Stimulated activated CD8-positive, alpha-beta memory T cell treated with anti-CD3 and anti-CD28 coated beads, Interleukin-4, amount 100 ng/mL, for 1 hour (primary cell): ENCODE measurements at places on chromosomes 12 and 14.

GRCh38 chr12:81843599-81843998, 84.4 kb upstream of the PPFIA2 start:
- DNase-seq = no peak

DNA sequence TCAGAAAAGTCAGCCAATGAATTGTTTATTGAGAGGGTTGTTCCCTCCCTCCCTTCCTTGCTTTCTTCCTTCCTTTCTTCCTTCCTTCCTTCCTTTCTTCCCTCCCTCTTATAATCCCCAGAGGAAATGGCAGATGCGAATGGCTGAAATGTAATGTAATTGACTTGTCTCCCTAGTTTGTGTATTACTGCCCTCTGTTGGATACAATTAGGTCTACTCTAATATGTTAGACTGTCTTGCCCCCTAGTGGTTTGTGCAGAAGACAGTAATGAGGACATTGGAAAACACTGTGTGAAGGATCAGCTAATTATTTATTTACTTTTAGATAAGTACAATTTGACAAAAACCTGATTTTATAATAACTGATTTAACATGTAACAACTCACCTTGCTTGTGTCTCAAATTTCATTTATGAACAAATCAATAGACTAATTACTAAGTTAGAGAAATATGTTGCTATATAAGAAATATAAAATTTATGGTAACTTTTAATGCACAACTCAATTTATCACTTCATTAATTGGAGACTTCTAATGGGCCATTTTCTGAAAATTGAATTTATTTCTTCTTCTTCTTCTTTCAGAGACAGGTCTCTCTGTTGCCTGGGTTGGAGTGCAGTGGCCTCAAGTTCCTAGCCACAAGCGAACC, 229.8 kb upstream of the LRIG3 start:
- no peak for DNase-seq

DNA sequence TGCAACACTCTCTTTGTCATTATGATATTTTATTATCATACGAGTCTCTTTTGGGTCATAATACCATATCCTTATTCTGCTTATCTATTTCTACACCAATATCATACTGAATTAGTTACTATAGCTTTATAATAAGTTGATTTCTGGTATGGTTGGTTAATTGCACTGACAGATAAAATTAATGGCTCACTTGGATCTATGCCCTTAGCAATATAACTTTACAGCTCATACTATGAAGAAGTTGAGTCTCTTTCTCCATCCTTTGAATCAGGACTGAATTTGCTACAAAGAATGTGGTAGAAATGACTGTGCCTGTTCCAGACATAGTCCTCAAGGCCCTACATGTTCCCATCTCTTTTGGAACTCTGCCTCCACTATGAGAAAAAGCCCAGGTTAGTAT, 139.7 kb upstream of the DYRK2 start:
- DNase-seq = no peak

DNA sequence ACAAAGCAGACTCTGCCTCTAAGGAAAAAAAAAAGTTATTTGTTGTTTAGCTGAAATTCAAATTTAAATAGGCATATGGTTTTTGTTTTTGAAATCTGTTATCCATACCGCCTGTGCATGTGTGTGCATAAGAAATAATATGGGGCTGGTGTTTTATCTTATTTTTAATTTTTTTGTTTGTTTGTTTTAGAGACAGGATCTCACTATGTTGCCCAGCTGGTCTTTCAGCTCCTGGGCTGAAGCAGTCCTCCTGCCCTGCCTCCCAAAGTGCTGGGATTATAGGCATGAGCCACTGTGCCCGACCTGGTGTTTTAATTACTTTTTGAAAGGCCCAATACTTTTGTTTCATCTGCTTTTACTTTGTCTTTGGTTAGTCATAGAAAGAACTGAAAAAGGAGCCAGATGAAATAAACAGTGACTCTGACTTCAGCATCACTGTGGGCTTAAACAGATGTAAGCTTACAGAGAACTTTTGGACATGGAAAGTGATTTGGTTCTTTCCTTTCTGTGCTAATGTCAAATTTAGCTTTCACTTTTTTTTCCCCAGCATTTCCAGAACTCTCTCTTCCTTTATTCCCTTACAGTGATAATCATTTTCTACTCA, 37.2 kb downstream of the SUPT16H start:
- DNase-seq = no peak

DNA sequence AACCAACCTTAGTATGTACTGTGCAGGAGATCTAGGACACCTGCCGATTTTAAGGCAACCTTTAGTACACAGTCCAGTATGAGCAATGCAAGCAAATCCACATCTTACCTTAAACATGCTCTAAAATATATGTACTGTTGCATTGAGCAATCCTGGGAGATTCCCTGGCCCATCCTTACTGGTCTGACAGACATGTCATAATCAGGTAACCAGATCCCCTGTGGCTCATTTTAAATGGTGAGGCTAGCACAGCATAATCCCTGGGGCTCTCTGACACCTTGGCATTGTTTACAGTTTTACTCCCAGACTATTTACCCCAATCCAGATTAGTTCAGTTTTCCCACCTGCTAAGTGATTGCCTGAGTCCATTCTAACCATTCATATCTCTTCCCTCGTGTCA, 15.1 kb downstream of the BMAL2 start:
- no peak for DNase-seq

GRCh38 chr12:1993341-1993740, 10.9 kb downstream of the DCP1B start:
- DNase-seq = no peak

DNA sequence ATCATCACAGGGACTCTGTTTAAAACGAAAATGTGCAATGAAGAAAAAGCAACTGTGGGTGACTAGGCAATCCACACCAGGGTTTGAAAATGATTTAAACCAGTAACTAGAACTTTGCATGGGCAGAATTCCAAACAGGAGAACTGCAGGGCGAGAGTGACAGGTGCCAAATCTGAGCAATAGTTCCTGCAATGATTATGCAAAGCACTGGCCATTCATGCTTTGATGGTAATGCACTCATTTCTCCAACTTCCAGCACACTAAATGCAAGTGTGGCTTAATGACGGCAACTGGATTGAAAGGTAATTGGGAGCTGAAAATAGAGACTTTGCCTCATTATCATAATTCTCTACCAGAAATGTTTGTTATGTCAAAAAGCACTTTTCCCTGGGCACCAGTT, 140.5 kb upstream of the TMCC3 start:
- DNase-seq = no peak

GRCh38 chr12:113748707-113749432, 217.3 kb downstream of the RBM19 start:
- DNase-seq = no peak

DNA sequence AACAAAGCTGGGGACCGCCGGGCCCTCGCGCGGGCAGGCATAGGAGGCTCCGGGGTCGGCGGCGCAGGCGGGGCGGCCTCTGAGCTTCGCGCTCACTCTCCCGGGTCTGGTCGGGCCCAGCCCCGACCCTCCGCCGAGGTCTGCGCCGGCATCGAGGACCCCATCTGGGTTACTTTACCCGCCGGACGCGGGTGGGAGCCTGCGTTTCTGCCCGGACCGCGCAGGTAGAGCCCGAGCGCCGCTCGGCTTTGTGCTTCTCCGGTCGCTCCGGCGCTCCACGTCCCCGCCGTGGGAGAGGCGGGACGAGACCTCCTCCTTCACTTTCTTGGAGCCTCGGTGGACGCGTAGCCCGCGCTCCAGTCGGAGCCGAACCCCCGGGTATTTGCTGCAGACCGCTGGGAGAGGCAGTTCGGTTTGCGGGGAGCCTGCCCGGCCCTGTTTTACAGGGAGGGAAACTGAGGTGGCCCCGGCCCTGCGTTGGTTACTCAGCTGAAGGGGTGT, 63.2 kb downstream of the FBXL14 start:
- DNase-seq = no peak

DNA sequence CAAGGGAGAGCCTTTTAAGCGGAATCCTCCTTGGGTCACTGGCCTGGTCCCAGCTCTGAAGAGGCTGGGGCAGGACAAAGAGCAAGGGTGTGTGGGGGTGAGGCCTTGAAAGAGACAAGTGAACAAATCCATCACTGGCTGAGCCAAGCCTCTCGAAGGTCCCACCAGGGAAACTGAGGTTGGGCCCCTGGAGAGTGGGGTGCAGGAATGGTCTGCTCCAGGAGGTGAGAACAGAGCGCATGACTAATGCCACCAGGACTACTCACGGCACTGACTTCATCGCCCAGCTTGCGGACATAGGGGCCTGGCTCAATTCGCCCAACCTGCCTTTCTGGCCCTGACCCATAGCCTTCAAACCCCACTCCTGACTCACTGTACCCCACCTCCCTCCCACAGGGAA, 19.2 kb upstream of the DEGS2 start:
- no peak for DNase-seq

DNA sequence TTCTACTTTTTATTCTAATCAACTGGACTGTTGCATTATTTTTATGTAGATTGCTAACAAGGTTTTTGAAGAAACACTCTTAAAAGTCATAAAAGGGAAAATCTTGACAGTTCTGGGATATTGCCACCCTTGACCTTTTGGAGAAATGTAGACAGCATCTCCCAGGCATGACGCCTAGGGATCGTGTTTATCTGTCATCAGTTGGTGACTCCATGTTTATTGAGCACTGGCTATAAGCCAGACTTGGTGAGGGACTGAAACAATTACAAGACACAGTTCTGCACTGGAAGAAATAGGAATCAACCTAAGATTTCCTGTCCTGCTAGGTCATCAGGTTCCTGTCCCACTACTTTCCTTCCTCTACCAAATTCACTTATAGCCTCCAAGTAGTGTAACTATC, 34.5 kb downstream of the HMGA2 start:
- DNase-seq = no peak

DNA sequence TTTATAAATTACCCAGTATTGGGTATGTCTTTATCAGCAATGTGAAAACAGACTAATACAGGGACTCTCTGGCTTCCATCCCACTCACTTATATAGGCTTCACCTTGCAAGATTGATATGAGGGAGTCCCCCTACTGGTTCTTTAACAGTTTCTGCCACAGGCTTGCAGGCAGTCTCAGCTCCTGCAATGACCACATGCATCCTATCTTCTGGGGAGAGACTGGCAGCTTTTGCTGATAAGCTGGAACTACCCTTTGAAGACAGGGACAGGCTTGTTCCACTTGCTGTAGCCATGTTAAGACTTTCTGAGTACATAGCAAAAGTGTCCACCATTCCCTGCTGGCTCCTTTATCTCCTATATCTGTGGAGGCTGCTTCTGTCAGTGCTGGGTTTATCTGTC, 531.7 kb upstream of the FLRT2 start:
- DNase-seq = no peak

GRCh38 chr12:43044241-43044640, 454.7 kb upstream of the PRICKLE1 start:
- DNase-seq = no peak

- no peak for DNase-seq
These were observed 49.7 kb upstream of the TRAF3 start for GRCh38 chr14:102727336-102728095.

- DNase-seq = no peak
These were observed 18.1 kb upstream of the SPPL3 start for GRCh38 chr12:120922279-120922678.

DNA sequence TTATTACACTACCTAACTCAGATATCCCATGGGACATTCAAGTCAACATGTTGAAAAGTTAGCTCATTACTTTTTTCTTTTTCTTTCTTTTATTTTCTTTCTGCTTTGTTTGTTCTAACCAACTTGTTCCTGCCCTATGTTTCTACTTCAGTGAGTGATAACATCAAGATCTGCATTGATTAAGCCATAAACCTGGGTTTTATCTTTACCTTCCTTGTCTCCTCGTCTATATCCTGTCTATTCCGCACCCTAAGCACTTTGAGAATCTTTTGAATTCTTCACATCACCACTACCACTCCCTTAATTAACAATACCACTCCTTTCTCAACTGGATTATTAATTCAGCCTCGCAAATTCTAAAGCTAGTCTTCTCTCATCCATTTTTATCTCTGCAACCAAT, 81.9 kb upstream of the AVPR1A start:
- DNase-seq = no peak

GRCh38 chr12:19273482-19274330, 144.2 kb downstream of the PLEKHA5 start:
- DNase-seq = peak; percentile 22

GRCh38 chr12:109331301-109331952, 16.3 kb upstream of the MYO1H start:
- DNase-seq = no peak

- DNase-seq = no peak
These were observed 3.1 kb downstream of the LRFN5 start for GRCh38 chr14:41609704-41610183.

GRCh38 chr14:36426836-36427235, 93.2 kb downstream of the NKX2-1 start:
- no peak for DNase-seq

DNA sequence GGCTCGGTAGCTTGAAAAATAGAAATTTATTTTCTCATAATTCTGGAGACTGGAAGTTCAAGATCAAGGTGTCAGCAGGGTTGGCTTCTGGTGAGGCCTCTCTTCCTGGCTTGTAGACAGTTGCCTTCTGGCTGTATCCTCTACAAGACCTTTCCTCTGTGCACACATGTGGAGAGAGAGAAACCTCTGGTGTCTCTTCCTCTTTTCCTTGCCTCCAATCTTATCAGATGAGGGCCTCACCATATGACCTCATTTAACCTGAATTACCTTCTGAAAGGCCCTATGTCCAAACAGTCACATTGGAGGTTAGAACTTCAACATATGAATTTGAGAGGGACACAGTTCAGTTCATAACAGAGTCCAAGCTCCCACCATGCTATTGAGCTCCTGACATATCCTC, 166.4 kb downstream of the TTC8 start:
- no peak for DNase-seq

- no peak for DNase-seq
These were observed 169.4 kb downstream of the KIF26A start for GRCh38 chr14:104307627-104308401.

GRCh38 chr12:105922670-105923102, 216.1 kb downstream of the NUAK1 start:
- DNase-seq = no peak

DNA sequence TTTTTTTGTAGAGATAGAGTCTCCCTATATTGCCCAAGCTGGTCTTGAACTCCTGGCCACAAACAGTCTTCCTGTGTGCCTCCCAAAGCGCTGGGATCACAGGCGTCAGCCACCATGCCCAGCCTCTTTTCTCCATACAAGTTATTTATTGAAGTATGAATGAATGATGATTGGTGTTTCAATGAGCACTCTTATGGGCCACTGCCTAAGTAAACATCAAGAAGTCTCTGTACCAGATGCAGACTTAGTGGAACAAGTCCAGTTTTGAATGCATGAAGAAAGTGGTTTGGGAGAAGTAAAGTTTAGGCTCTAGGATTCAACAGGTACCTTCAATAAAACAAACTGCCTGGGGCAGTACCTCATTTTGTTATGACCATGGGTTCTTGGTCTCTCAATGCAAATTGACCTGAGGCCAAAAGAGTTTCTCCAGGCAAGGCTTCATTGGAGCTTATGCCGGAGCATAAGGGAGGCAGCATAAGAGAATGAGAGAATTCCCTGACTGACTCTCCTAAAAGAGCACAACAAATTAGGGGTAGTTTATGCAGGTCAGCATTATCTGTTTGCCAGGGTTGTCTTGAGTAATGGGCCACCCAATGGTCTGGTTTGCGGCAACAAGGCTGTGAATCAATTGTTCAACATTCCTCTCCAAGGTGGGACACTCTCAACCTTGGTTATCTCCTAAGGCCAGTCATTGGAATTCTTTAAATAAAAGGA, 1.1 kb upstream of the GMFB start:
- DNase-seq = no peak

- no peak for DNase-seq
These were observed 19.5 kb downstream of the TRAF3 start for GRCh38 chr14:102796661-102797190.
